ENCODE measurements at places on chromosomes 1 and 21. TPM values are rescaled to one million over a fixed set of nuclear protein-coding genes. Genes with fewer than 3 reads are reported as not detected.

The RHCE gene
- 0.31 TPM for total RNA-seq

DNA sequence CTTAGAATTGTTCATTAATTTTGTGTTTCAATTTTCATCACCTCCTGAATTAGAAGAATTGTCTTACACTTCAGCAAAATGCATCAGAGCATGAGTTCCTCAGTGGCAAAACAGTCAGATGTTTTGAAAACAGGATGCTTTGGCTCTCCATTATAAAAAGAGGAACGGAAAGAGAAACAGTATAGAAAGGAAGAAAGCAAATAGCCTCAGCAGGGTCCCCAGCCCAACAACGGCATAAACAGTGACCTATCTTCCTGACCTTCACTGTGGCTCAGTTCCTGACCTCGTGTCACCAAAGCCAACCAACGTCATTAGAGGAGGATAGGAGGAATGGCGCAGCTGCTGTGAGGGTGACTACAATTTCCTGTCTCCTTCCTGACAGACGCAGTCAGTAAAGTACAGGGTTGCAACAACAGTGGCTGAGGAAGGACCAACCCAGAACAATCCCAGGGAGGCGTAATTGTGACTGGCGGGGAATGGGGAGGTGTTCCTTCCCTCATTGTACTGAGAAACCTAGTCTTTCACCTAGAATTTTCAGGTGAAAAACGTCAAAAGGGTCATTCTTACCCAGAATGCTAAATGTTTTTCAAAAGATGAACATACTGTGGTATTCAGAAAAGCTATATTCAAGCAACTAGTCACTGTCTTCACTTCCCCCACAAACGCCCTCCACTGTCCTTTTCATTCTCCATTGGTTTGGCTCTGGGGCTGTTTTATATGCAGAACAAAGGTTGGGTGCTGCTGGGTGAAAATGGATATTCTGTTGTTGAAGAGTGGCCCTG lies 197.9 kb upstream of the SGIP1 start:
- peak; percentile 40 for DNase-seq
- H3K4me1 ChIP-seq: peaks cover 10% of the 10 kb centered on the region
- no peaks in the 10 kb centered on the region for H3K36me3 ChIP-seq
- no peaks in the 10 kb centered on the region for H3K27me3 ChIP-seq
- no peak overlapping the region for H3K4me3 ChIP-seq

The CACNA1S gene
- 0.20 TPM for total RNA-seq

- peak; percentile 57 for DNase-seq
- no peak overlapping the region for H3K27ac ChIP-seq
- peaks cover 32% of the 10 kb centered on the region for H3K36me3 ChIP-seq
These were observed 21.5 kb downstream of the CDC73 start for GRCh38 chr1:193143285-193143684.

The SYT11 gene
- 9.0 TPM for total RNA-seq

DNA sequence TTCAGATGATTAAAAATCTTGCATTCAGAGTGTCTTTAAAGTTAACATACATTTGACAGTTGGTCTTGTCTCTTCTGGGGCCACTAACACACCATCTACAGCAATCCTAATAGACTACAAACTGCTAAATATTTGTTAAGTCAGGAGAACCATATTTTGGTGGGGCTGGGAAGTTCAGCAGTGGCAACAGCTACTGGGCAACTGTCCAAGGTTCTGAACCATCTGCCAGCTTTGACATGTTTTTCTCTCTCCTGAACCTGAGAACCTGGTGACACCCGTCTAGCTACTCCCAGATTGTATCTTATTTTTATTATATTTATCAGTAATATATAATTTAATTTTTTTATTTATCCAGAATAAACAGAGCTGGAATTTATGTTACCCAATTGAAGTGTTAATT lies 199.0 kb upstream of the DPYD start:
- H3K4me1 ChIP-seq: no peaks in the 10 kb centered on the region
- DNase-seq: peak; percentile 22
- no peaks in the 10 kb centered on the region for H3K27me3 ChIP-seq
- H3K36me3 ChIP-seq: no peaks in the 10 kb centered on the region
- H3K4me3 ChIP-seq: no peak overlapping the region
- H3K27ac ChIP-seq: no peak overlapping the region

DNA sequence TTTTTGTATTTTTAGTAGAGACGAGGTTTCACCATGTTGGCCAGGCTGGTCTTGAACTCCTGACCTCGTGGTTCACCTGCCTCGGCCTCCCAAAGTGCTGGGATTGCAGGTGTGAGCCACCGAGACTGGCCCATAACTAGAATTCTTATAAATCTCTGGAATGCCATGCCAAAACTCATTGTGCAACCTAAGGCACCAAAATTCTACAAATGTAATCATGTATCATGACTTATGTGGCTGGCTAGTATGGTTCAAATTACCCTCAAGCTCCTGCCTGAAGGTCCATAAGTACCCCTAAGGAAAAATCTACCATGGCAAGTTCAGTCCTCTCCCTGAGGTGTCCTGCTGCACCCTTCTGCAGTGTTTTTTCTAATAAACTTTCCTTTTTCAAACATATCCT lies 63.8 kb upstream of the CSF1 start:
- H3K36me3 ChIP-seq: no peaks in the 10 kb centered on the region
- no peak overlapping the region for H3K4me3 ChIP-seq
- no peak overlapping the region for H3K27ac ChIP-seq
- no peaks in the 10 kb centered on the region for H3K4me1 ChIP-seq
- H3K27me3 ChIP-seq: no peaks in the 10 kb centered on the region
- no peak for DNase-seq

DNA sequence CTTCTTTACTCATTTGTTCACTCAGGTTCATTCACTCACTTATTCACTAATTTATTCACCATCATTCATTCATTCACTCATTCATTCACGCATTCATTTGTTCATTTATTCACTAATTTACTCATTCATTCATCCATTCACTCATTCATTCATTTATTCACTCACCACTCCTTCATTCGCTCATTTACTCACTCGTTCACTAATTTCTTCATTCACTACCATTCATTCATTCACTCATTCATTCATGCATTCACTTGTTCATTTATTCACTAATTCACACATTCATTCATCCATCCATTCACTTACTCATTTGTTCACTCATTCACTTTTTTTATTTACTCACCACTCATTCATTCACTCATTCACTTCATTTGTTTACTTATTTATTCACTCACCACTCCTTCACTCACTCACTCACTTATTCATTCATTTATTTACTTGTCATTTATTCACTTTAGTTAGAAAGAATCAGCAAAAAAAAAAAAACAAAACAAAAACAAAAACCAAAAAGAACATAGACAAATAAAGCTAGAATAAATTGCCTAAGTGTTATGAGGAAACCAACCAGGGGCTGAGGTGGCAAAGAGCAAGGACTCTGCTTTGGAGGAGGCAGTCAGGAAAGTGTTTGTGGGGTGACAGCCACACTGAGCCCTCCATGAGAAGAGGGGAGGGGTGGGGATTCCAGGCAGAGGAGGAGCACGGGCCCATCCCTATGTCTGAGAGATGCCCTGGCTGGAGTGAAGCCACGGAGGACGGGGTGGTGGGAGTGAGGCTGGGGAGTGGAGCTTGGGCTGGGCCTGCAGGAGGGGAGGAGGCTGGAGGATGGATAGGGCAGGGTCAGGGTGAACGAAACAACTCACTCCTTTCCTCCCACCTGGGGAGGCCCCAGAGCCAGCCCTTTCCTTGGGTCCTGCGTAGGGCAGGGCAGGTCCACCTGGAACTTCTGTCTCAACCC lies 129.2 kb upstream of the WNT4 start:
- DNase-seq: no peak
- no peak overlapping the region for H3K27ac ChIP-seq
- H3K4me1 ChIP-seq: peaks cover 11% of the 10 kb centered on the region

The AQP10 gene
- total RNA-seq: 0.64 TPM

DNA sequence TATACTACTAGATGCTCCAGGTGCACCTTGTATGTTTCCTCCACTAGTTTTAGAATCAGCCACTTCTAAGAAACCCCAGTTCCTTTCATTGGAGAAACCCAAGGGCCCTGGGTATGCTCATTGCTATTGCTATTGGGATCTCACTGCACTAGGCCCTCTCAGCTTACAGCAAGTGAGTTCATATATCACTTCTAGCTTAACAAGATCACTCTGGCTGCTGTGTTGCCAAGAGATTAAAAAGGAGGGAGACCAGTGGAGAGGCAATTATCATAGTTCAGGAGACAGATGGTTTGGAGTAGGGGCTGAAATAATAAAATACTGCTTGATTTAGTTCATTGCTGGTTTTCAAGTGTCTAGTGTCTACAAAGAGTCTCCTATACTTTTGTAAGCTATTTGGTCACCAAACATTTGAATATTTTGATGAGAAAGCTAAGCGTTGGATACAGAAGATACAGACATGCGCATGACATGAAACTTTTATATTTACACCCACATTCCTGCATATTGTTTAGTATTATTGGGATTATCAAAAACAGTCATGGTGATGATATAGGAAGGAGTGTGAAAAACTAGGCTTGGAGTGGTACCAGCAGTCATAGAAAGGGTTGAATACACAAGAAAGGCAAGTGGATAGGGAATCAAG lies 671.9 kb downstream of the ADGRL2 start:
- H3K4me3 ChIP-seq: no peak overlapping the region
- H3K4me1 ChIP-seq: no peaks in the 10 kb centered on the region
- H3K36me3 ChIP-seq: no peaks in the 10 kb centered on the region
- no peak for DNase-seq
- H3K27me3 ChIP-seq: no peaks in the 10 kb centered on the region

The C1orf232 gene
- total RNA-seq: not detected

The PAQR7 gene
- total RNA-seq: 12.1 TPM

DNA sequence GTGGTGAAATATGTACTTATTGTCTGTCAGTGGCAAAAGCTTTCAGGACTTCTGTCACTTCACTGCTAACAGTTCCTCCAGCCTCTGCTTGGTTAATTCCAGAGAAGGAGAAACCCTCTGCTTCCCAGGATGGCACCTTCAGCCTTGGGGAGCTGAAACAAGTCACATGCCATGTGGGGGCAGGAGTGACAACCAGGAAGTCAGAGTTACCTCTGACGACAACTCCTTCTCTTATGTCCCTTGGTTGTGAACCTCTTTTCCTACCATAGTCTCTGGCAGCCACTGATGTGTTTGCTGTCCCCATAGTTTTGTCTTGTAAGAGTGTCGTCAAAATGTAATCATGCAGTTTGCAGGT lies 53.6 kb downstream of the FCRL5 start:
- no peaks in the 10 kb centered on the region for H3K27me3 ChIP-seq
- H3K36me3 ChIP-seq: no peaks in the 10 kb centered on the region
- no peak overlapping the region for H3K4me3 ChIP-seq

GRCh38 chr1:212600071-212600915 lies 8.3 kb upstream of the ATF3 start:
- no peak overlapping the region for H3K4me3 ChIP-seq
- H3K27me3 ChIP-seq: no peaks in the 10 kb centered on the region
- DNase-seq: no peak

The ZSWIM5 gene
- total RNA-seq: 3.1 TPM

DNA sequence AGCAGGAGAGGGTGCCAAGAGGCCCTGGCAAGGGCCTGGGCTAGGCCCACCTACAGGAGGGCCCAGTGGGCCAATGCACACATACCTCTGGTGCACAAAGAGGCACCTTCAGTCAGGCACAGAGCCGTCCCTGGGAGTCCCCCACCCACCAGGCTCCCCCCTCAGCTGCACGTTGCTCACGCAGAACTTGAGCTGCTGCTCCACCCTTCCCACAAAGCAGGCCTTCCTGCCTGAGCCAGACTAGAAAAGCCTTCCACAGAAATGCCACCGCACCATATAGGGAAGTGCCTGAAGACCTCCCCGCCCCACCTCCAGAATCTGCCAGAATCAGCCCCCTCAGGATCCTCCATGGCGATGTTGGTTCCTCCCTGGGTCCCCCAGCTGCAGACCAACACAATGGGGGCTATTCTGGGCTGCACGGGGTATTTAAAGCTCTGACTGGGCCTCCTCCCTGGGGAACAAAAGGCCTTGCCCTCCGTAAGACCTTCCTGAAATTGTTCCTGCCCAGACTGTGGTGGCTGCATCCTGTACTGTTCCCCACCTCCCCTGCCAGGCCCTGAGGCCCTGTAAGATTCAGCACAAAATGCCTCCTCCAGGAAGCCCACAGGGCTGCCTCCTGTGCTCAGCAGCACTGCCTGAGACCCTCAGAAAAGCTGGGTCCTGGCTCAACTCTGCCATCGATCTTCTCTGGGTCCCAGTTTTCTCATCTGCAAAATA lies 27.2 kb downstream of the HSPG2 start:
- no peak overlapping the region for H3K4me3 ChIP-seq
- DNase-seq: peak; percentile 78
- no peaks in the 10 kb centered on the region for H3K27me3 ChIP-seq
- H3K36me3 ChIP-seq: no peaks in the 10 kb centered on the region
- peak overlapping the region; percentile 90 for H3K27ac ChIP-seq

DNA sequence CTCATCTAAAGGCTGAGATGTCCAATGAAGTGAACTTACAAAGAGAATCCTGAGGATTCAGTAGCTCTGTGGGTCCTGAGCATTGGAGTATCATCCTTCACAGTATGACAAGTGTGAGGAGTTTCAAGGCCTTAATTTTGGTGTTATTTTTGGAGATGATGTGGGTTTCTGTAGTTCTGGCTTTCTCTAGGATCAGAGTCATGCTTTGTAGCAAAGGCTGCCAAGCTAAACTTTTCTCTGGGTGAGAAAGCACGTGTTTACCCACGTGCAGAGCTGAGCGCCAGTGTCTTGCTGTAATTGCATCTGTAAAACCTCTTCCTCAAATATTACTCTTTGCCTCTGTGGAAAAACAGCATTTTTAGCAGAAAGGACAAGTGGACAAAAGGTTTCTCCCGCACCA lies 387.8 kb upstream of the LYPLAL1 start:
- H3K36me3 ChIP-seq: no peaks in the 10 kb centered on the region
- H3K27me3 ChIP-seq: no peaks in the 10 kb centered on the region
- peaks cover 2% of the 10 kb centered on the region for H3K4me1 ChIP-seq
- H3K4me3 ChIP-seq: no peak overlapping the region

GRCh38 chr1:229980009-229980408 lies 87.0 kb upstream of the GALNT2 start:
- DNase-seq: no peak
- H3K4me3 ChIP-seq: no peak overlapping the region
- H3K36me3 ChIP-seq: no peaks in the 10 kb centered on the region

Measured in lung (tissue), 17 donors.